KG1 (cell line): ENCODE measurements at places on chromosomes 11 and 22.

DNA sequence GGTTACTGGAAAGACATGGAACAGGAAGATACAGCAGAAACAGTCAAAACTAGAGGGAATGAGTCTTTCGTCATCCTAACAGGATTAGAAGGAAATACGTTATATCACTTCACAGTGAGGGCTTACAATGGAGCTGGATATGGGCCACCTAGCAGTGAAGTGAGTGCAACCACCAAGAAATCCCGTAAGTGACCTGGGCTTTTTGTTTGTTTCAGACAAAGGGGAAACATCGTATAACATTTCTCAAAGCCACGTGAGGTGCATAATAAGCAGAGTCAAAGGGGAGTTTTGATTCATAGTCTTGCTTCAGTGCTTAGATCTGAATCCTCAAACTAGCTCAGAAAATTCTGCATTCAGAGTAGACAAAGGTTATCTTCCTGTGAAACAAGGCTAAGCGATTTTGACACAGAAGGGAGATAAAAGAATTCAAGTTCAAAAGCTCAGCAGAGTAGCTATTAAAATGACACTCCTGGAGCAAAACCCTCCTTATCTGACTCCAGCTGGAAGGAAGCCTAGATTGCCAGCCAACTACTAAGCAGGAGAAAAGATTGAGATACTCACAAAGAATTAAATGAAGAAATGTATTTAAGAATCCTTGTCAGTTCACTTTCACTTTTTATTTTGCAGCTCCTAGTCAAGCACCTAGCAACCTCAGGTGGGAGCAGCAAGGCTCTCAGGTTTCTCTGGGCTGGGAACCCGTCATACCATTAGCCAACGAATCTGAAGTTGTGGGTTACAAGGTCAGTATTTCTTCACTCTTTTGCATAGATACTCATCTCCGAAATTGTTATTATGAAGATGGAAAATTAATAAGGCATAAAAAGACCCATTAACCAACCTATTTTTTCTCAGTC lies 346.4 kb upstream of the ARHGAP42 start:
- DNase-seq, result no peak

GRCh38 chr11:75474878-75475766 lies 42.1 kb upstream of the KLHL35 start:
- DNase-seq, result no peak

GRCh38 chr11:69391192-69392103 lies 90.0 kb upstream of the LINC01488 start:
- no peak for DNase-seq

- DNase-seq, result no peak
These were observed 7.9 kb downstream of the C11orf96 start for GRCh38 chr11:43950311-43950855.

DNA sequence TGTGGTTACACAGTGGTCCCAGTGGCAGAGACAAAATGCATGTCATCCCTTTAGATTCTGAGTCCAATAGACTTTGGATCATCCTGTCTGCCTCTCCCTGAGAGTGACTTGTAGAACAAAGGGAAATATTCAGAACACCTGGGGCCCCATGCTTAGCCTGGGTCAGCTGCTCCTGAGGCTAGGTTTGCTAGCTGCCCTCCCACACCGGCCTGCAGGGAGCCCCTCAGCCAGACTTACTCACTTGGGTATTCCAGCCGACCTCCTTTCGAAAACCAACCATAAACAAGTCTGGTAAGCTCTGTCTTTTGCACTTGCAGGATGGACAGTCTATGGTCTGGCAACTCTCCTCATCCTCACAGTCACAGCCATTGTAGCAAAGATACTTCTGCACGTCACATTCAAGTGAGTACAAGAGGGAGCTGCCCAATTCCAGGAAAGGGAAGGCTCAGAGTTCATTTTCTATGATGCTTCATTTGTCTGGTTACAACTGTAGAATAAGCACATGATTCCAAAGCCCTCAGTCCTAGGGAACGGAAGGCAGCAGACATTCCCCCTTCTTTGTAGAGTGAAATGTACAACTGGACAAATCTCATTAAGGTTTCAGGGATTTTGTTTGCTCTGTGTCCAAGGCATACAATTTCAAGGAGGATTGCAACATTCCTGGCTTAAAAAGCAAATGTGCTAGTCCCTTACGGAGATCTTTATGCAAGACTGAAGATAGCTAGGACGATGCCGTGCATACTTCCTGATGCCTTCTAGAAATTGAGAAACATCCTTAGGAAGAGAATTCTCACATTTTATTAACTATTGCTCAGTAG lies 65.5 kb upstream of the EMID1 start:
- no peak for DNase-seq

- DNase-seq, result peak; percentile 93
These were observed at the start of gene TTC9C for GRCh38 chr11:62728171-62728988. TTC9C (plus strand) TSS chr11:62728486; CDS start chr11:62728849, 363 bp downstream.

GRCh38 chr11:77024745-77025144 lies 9.5 kb upstream of the B3GNT6 start:
- no peak for DNase-seq
